ENCODE measurements at places on chromosomes 3 and 15.

DNA sequence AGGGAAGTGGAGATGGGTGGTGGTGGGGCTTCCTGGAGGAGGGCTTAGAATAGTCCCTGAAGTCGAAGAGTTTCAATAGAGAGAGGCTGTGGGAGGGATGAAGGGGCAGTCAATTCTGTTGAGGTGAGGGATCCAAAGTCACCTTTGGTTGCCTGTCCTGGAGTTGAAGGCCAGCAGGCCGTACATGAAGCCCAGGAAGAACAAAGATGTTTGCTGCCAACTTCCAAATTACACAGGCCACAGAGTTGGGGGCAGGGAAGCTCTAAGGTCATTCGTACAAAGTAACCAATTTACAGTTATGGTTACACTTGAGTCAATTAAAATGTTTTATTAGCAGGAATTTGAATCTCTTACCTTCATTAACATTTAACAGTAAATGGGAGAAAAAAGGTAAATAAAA lies 77.9 kb downstream of the FOXB1 start:
- DNase-seq, result no peak

GRCh38 chr3:44077267-44077666 lies 164.4 kb upstream of the TOPAZ1 start:
- no peak for DNase-seq

DNA sequence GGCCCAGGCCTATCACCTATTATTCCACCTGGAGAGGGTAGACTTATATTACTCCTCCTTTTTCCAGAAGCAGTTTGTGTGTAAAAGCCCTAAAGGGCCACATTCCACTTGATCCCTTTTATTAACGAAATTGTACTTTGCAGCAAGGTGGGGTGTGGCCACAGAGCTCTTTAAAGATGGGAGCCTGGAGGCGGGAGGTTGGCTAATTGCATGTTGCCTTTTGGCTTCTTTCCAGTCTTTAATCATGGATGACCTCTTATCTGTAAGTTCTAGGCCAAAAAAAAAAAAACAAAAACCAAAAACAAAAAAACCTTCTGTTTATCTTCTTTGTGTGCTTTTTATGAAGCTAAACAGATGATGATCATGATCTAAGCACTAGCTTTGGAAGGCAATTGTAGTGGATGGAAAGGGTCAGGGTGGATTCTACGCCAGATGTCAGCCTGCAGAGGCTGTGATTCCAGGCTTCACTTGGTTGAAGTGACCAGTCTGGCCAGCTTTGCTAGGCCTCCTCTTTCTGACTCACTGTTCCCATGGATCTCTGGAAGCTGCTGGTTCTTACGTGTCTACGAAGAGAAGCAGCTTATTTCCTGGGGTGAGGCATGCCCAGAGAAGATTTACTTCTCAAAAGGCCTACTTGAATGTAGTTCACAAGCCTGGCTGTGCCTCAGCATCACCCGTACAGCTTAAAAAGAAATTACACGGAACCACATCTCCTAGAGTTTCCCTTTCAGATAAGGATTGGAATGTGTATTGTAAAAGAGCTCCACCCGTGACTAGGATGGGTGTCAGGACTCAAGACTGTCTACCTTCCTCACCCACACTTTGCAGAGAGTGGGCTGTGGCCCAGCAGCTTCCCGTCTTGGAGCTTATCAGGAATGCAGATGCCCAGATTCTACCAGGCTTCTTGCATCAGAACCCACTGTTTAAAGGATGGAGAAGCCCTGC lies 330.9 kb upstream of the C2CD4B start:
- DNase-seq, result no peak

- DNase-seq, result no peak
These were observed 14.1 kb upstream of the ANXA2 start for GRCh38 chr15:60411774-60412425.

DNA sequence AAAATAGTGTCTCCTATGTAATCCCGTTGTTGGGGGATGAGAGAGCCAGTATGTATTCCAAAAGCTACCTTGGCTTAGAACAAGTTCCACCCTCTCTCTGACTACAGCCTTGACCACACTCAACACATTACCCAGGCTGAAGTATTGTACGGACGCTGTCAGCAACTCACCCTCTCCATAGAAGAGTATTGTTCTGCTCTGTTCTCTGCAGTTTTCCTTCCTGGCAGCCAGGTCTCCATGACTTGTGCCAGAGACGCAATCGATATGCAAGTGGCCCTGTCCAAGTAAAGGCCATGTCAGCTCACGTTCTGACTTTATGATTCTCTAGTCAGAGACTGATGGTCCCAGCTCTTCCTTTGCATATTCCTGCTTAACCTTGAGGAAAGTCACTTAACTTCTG lies 164.1 kb upstream of the SLCO3A1 start:
- no peak for DNase-seq

GRCh38 chr3:24503616-24504113 lies 9.0 kb upstream of the THRB start:
- no peak for DNase-seq

DNA sequence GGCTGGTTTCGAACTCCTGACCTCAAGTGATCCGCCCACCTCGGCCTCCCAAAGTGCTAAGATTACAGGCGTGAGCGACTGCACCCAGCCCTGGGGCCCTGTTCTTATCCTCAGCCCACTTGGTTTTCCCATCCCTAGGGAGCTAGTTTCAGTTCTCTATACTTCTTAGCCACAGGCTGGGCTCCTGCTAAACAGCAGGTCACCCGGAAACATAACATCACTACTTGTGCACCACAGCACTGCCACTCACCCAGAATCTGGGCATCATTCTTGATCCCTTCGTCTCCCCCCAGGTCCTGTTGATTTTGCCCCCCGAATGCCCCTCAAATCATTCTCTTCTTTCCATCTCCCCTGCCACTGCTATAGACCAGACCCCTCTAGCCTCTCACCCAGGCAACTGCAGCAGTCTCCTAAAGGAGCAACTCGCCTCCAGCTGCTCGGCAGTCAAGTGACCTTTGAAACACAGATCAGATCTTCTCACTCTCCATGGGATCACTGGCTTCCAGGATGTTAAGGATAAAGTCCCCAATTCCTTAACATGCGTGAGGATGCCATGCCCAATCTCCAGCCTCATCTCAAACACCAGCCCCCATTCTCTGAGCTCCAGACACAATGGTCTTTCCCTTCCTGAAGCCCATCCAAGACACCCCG lies 5.6 kb upstream of the AP3S2 start:
- DNase-seq, result peak; percentile 14

- DNase-seq, result no peak
These were observed 684.6 kb upstream of the CCDC54 start for GRCh38 chr3:106692624-106693023.

GRCh38 chr3:73485877-73486330 lies 138.8 kb downstream of the PDZRN3 start:
- DNase-seq, result no peak

DNA sequence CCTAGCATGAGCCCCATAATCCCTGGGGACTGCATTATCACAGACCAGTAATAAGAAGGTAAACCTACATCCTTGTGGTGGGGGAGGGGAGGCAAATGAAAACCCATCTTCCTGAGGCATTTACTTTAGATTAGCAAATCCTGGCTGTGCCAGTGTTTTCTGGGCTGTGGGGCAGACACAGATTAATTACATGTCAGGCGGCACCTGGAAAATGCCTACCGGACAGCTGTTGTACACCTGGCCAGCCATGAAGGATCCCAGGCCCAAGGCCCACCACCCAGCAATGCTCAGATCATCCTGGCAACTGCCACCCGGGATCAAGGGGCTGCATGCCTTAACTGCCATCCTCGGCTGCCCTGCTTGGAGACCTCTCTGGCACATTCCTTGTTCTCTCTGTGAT lies 59.1 kb upstream of the RASA2 start:
- no peak for DNase-seq

DNA sequence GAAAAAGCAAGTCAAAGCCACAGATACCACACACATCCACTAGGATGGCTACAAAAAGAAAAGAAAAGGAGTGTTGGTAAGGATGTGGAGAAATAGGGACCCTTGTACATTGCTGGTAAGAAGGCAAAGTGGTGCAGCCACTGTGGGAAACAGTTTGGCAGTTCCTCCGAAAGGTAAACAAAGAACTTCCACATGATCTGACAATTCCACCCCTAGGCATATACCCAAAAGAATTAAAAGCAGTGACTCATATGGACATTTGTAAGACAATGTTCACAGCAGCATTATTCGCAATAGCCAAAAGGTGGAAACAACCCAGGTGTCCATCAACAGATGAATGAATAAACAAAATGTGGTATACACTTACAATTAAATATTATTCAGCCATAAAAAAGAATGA lies 22.2 kb upstream of the GMPPB start:
- DNase-seq, result no peak

- no peak for DNase-seq
These were observed 21.5 kb upstream of the NPTN start for GRCh38 chr15:73654659-73655058.

- DNase-seq, result no peak
These were observed 20.9 kb downstream of the FNDC3B start for GRCh38 chr3:172060234-172060633.

- no peak for DNase-seq
These were observed 194.3 kb downstream of the IL5RA start for GRCh38 chr3:2915826-2916225.

DNA sequence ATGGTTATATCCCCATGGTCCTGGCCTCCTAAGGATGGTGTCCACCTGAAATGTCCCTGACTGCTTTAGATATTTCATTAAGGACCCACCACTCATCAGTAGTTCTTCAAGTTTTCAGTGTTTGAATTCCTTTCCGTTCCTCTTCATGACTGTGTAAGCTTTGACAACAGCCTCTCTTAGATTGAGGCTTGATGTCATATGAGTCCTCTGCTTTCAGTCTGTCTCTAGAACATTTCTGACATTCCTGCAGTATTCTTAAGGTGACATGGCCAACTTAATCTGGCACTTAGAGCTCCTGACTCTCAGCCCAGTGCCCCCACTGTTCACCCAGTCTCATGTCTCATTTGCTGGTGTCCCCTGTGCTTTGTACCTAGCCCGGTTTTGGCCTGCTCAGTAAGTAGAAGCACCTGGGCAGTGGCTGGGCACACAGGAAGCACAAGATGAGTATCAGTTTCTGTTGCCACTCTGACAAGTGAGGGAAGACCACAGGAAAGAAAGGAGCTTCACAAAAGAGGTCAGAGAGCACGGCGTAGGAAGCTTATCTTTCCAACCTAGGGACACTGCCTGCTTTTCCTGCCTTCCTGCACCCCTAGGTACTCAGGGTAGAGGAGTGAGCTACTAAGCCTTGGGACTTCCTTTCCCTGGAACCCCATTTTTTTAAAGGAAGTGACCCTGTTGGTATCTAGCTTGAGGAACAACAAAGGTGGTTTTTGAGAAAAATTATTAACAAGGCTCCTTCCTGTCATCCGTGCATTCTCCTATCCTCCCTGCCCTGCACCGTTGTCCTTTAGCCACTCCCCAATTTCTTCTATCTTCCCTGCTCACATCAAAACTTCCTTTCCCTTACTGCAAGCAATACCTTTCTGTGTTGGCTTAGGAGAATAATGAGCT lies 103.1 kb downstream of the KLHL25 start:
- DNase-seq, result peak; percentile 61

DNA sequence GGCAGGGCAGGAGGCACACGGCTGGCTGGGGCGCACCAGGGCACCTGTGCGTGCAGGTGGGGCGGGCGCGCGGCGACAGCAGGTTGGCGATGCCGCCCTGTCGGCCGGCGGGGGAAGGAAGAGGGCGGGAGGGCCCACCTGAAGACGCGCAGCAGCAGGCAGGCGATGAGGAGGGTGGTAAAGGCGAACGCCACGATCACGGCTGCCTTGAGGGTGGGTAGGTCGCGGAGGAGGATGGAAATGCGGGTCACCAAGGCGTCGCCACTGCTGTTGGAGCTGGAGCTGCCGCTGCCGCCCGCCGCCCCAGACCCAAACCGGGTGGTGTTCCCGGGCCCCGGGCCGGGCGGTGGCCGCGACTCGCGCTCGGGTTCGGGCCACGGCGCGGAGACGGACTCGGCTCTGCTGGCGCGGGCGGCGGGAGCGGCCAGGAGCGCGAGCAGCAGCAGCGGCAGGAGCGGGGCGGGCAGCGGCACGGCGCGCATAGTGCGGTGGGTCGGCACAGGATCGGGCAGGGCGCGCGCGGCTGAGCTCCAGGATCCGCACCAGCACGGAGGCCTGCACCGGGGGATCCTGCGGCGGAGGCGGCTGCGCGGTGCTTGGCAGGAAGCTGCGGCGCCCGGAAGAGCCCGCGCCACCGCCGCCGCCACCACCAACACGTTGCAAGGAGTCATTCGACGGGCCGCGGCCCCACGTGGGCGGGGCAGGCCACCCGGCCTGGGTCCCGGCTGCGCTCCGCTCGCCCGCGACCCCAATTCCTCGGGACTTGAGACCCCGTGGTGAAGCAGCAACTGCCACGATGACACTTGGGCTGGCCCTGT lies at the start of gene FAM174B:
Gene FAM174B, minus strand, starts transcription at position 598 of the 818 bp plus-strand sequence.
- DNase-seq, result peak; percentile 59

- DNase-seq, result no peak
These were observed 784.0 kb downstream of the ZPLD1 start for GRCh38 chr3:103218793-103219192.

DNA sequence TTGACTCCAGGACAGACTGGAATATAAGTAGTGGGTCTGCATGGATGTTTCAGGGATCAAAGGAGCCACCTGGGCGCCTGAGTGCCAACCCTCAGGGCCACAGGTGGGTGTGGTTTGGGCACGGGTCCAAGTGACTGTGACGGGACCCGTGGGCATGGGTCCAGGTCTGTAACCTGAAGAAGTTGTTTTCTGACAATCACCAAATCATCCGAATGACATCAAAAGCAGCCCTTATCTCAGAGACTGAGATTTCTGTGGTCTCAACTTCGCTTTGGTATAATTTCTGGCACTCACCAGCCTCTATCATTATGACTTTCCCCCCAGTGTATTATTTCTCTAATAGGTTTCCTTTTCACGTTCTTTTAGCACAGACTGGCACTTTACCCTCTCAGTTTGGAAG lies 24.4 kb downstream of the RLBP1 start:
- peak; percentile 84 for DNase-seq

DNA sequence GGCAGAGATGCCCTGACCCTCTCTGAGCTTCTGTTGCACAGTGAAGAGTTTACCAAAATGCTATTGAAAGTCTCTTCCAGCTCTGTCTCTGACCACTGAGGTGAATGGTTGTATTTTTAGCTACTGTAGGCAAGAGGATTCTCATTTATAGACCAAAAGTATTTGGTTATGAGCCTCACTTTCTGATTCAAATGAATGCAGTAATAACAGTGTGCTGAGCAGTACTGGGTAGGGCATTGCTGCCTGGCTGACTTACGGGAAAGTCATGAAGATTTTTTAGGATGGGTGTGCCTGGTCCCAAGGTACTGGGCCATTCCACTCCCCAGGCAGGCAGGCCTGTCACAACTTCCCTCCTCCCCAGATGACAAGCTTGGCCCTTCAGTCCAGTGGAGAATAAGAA lies 15.5 kb downstream of the PLA1A start:
- no peak for DNase-seq
